Omental fat pad (tissue), 4 donors: ENCODE measurements at places on chromosomes 16 and 17. TPM values are rescaled to one million over a fixed set of nuclear protein-coding genes. Genes with fewer than 3 reads are reported as not detected.

RHBDF1 gene
- 18.3 TPM for total RNA-seq

MRPL28 gene
- 54.3 TPM for total RNA-seq

ZNF469 gene
- total RNA-seq = 1.1 TPM

C16orf74 gene
- total RNA-seq = 1.1 TPM

ZSCAN10 gene
- not detected for total RNA-seq

PRAC2 gene
- total RNA-seq = not detected

DDX28 gene
- total RNA-seq = 6.7 TPM

KRTAP4-1 gene
- not detected for total RNA-seq

TRIM25 gene
- total RNA-seq = 96.5 TPM

DOC2B gene
- 41.9 TPM for total RNA-seq

SLFN12 gene
- total RNA-seq = 9.0 TPM

DOK4 gene
- 12.7 TPM for total RNA-seq

COG8 gene
- total RNA-seq = 35.4 TPM

DNA sequence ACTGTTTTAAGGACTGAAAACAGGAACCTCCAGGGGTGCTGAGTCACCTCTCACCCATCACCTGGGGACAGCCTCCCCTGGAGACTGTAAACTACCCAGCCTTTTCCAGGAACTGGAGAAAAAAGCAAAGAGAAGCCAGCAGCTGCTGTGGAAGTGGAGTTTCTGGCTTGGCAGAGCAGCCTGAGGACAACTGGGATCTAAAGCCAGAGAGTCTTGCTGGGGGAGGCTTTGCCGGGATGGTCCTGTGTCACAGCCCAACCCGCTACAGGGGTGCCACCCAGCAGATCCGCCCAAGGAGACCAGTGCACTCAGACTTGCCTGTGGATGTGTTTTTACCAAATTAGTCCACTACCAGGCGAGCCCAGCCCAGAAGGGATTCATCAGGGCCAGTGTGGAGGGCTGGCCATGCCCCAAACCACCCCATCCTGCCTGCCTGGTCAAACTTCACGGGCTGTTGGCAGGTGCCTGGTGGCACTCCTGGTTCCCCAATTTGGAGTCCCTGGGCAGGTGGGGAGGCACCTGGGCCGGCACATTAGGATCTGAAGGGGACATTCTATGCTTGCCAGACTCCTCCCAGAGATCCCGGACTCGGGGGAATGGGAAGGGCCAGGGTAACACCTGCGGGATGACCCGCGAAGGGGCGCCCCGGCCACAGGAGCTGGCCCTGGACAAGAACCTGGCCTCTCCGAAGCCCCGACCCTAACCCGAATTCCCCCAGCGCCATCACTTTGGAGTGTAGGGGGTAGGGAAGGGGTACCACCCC lies 771 bp downstream of the MSRB1 start:
- DNase-seq = no peak

DNA sequence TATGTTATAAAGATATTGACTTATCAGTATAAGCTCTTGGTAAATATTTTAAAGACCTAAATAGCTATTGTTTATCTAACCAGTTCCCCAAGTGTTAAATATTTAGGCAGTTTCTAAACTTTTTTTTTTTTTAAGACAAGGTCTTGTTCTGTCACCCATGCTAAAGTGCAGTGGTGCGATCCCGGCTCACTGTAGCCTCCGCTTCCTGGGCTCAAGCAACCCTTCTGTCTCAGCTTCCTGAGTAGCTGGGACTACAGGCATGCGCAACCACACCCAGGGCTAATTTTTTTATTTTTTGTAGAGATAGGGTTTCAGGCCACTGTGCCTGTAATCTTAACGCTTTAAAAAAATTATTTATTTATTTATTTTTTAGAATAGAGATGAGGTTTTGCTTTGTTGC lies 43.5 kb downstream of the SNX29 start:
- DNase-seq = no peak

- DNase-seq = no peak
Measured at GRCh38 chr17:78790552-78790951, 8.5 kb upstream of the CYTH1 start.

GRCh38 chr16:83004868-83005652 lies 378.3 kb downstream of the CDH13 start:
- no peak for DNase-seq

- no peak for DNase-seq
Measured at GRCh38 chr17:48715496-48716399, 6.6 kb downstream of the PRAC1 start.

- DNase-seq = no peak
Measured at GRCh38 chr17:68613739-68614298, 12.7 kb upstream of the FAM20A start.

GRCh38 chr17:46874906-46875305 lies 23.5 kb downstream of the WNT9B start:
- DNase-seq = no peak

DNA sequence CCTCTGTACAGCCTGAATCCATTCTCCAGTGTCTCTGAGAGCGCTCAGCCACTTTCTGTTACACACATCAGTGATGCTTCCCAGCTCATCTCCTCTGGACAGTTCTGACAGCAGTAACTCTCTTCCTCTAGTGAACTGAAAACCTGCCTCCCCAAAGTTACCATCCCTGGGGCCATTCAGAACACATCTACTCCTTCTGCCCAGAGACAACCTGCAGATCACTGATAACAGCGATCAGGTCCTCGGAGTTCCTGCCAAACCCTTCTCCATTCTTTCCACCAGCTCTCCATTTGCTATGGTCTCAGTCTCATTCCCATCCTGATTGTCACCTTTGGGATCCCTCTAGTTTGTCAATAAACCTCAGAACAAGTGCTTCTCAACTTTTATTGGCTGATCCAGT lies 7.3 kb downstream of the ZZEF1 start:
- no peak for DNase-seq

DNA sequence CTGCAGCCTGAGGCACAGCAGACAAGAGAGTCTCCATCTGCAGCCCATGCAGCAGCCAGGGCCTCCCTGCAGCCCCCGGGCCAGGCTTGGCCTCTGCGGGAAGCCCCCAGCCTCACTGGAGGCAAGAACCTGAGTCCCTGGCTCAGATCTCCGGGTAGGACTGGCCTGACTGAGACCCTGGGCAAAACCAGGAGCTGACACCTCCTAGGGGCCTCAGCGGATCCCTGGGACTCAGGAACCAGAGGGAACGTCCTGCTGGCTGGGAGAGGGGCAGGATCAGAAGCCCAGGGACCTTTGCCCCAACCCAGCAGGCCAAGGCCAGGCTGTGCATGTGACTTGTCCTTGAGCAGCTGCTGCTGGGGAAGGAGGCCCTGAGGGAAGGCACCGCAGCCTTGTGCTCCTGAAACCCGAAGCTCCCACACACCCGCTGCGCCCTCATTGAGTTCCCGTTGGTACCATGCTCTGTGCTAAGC lies 1.7 kb upstream of the PRSS21 start:
- DNase-seq = no peak

GRCh38 chr16:88864521-88864920 lies 1.9 kb downstream of the PABPN1L start:
- DNase-seq = no peak

- no peak for DNase-seq
Measured at GRCh38 chr17:43384476-43384862, 14.3 kb upstream of the ARL4D start.

GRCh38 chr17:1100382-1100781 lies 79.4 kb downstream of the ABR start:
- DNase-seq = no peak

- no peak for DNase-seq
Measured at GRCh38 chr16:27722207-27722606, 172.3 kb downstream of the KATNIP start.

DNA sequence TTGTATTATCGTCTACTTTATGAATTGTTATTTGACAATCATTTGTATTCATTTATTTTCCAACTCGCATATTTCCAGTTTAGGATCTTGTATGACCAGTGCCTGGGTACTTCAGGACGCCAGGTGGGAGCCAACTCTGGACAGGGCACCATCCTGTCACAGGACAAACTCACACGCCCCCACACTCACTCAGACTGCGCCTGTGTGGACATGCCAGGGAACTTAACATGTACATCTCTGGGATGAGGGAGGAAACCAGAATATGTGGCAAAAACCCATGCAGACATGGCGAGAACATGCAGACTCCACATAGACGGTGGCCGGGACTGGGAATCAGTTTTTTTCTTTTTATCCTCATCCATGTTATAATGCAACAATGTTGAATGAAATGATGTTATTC lies 68.5 kb downstream of the CLEC16A start:
- no peak for DNase-seq

DNA sequence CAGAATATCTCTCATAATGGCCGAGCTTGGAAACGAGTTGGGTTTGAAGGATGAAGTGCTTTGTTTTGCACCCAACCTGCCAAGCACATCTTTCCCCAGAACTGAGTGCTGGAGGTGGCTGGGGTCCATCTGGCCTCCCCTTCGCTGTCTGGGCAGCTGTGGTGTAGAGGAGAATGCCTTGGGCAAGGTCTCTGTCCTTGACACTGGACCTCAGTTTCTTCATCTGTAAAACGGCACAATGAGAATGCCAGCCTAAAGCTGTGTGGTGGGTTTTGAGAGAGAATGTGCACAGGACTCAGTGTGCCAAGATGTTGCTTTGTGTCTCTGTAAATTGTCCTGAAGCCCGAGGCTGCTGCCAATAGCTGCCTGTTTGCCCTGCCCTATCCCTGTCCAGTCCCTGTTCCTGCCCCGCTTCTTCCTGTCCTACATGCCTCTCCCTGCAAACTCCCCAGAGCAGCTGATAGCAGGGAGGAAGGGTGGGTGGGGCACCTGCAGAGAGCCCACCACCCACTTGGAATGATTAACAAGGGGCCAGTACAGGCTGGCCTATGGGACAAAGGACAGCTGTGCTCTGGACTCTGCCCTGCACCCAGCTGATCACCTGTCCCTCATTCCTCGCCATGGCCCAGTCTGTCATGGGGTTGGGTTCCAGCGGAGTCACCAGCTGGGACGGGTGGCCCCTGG lies 15.3 kb downstream of the LASP1 start:
- DNase-seq = no peak

- no peak for DNase-seq
Measured at GRCh38 chr17:73196500-73196899, 3.6 kb downstream of the COG1 start.

- DNase-seq = no peak
Measured at GRCh38 chr16:4385789-4386450, 14.3 kb downstream of the VASN start.

GRCh38 chr17:65785109-65785508 lies 223.7 kb upstream of the AXIN2 start:
- no peak for DNase-seq

- DNase-seq = no peak
Measured at GRCh38 chr16:31542763-31543162, 15.1 kb downstream of the AHSP start.

- no peak for DNase-seq
Measured at GRCh38 chr17:71428897-71429296, 691.9 kb upstream of the SOX9 start.
